ENCODE measurements at places on chromosomes 1 and 21.

DNA sequence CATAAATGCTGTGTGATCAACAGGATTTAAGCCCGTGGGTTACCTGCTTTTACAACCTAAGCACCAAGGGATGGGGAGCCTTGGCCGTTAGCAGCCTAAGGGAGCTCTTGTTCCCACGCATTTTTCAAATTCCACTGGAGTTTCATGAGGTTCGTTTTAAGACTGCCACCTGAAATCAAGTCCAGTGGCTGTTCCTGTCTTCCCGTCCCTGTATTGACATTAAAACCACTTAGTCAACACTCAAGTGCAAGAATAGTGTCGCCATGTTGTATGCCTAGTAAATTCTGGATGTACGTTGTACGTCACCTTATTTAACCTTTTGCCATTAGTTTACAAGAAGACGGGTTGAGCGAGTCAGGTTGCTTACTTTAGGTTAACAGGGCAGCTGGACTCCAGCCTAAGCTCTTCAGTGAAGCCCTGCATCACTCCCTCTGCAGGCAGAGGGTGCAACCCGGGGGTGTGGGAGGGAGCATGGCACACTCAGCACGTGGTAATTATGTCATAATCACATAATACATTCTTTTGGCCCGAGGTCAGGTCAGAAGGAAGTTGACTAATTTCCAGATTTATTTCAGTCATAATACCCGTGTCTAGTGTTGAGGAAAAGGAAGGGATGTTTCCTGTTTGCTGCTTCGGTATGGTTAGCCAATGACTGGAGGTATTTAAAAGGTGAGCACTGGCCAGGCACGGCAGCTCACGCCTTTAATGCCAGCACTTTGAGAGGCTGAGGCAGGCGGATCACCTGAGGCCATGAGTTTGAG, 42.5 kb downstream of the CNST start:
- DNase-seq: no peak

- no peak for DNase-seq
Measured at GRCh38 chr1:193592317-193592716, 405.9 kb upstream of the B3GALT2 start.

DNA sequence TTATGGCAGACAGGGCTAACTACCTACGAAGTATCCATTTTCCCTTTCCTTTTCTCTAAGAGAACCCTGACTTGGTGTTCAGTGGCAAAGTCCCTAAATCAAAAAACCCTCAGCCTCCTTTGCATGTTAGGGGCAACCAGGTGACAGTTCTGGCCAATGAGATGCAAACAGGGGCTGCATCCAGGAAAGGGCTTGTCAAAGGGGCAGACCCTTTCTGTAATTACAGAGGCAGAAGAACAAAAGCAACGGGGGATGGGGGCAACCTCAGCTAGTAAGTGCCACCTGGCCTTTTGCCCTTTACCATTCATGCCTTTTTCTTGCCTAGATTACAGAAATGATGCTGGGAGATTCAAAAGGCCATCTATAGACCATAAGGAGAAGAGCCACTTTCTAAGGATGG, 34.4 kb downstream of the GLUL start:
- DNase-seq: no peak

DNA sequence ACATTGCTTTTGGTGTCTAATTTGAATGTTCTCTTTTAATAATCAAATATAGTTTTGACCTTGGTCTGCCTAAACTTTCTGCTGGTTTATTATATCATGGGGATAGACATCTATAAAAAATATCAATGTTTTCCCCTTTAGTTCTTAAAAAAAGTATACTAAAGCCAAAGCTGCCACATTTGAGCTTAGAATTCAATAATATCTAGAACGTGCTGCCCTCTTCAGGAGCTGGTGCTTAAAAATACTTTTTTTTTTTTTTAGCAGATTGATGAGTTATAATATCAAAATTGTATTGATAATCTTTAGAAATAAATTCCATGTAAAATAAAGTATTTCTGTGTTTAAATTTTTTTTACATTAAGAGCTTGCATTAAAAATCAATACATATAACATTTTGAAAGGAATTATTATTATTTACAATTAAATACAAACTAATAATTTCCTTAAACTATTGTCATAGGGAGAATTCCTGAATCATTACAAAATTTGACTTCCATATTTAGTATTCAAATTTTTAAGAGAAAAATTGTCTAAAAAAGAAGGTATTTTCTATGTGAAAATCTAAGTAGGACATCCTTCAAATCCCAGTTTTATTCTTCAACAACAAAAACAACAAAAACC, 40.1 kb upstream of the ADGRL2 start:
- DNase-seq: no peak

DNA sequence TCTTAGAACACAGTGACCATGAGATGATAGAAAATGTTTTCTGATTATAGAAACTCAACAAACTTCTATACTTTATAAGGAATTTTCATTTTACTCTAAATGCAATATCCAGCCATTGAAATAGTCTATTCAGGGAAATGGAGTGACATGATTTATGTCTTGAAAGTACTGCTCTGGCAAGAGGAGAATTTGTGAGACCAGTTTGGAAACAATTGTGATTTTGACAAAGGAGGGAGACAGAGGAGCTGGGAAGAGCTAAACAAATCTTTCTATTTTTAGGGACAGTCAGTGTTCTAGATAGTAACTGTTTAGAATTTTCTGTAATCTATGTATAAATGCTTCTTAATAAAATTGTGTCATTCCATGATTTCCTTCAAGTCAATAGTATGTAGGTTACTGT, 252.3 kb downstream of the FMN2 start:
- no peak for DNase-seq

DNA sequence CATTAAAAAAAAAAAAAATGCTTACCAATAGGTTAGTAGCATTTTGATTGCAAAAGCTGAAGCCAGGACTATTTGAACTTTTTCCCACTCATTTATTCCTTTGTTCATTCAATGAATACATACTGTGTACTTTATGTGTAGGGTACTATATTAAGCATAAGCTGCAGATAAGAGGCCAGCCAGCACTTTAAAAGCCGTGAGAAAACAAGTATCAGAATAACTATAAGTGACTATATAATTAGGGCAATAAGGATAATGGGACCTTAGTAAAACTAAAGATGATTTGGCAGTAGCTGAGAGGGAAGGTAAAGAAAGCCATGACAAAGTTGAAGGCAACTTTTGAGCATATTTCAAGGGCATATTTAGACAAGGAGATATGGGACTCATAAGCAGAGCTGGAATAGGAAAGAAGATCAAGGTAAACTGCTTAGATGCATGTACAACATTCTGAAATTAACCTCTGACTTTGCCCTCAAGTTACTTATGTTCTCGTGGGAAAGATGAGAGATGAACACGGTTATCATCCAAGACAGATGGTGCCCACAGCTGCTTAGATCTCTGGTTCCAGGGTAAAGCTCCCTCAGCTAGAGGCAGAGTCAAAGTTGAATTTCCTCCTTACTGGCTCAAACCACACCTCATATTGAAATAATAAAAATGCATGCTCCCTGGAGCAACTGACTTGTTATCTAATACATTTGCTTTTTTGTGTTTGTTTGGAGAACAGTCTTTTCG, 44.0 kb upstream of the FMO2 start:
- DNase-seq: no peak

DNA sequence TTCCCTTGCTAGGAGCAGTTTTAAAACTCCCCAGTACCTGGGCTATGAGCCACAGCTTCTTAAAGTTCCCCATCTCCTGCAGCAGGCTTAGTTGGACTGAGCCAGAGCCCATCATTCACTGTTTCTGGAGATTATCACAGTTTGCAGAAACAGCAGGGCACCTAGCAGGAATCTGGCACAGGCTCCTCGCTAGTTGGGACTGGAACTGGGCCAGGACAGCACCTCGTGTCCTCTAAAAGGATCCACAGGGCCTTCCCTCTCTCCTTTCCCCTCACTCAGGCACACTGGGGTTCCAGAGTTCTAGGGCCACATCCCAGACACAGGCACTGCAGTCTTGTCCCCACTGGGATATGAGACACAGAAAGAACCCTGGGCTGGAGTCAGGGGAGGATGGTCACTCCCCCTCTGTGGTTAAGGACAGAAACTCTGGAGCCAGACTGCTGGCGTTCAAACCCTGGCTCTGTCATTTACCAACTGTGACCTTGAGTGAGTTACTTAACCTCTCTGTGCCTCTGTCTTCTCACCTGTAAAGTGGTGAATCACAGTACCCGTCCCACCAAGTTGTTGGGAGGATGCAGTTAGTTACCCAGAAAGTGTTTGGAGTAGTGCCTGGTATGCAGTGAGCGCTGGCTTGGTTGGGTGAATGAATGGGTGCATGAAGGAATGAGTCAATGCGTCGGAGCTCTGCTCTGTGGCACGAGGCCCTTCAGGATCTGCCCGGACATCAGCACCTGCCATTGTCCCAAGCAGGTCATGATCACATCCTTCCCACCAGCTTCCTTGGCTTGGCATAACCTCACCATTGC, 18.8 kb upstream of the ECE1 start:
- DNase-seq: no peak

DNA sequence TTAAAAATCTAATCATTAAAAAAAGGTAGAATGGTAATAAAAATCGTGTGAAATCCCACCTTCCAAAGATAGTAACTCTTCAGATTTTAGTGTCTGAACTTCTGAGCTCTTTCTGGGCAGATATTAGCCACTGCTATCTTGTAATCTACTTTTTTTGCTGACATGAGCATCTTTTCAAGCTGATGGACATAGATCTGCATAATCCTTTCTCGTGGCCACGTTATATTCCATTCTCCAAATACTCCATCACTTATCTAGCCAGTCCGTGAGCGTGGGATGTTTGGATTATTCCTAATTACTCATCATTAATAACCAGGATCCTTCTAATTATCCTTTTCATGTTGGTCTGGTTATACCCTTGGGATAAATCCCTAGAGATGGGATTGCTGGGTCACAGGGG, 254.2 kb upstream of the VAMP3 start:
- DNase-seq: no peak

DNA sequence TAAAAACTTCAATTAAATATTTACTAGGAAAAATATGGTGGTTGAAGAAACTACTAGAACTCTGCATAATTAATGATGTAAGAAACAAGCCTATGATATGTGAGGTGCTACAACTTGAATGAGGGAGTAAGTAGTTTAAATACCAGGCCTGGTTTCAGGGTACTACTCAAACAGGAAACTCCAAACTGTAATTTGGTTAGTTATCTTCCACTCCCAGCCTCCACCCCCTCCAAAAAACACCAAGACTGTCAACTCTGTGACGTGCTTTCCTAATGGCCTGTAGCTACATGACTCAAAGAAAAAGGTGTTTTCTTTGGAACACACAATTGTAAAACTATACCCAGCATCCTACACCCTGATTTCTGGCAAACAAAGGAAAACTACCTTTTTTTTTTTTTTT, 55.9 kb upstream of the RCC1 start:
- no peak for DNase-seq

DNA sequence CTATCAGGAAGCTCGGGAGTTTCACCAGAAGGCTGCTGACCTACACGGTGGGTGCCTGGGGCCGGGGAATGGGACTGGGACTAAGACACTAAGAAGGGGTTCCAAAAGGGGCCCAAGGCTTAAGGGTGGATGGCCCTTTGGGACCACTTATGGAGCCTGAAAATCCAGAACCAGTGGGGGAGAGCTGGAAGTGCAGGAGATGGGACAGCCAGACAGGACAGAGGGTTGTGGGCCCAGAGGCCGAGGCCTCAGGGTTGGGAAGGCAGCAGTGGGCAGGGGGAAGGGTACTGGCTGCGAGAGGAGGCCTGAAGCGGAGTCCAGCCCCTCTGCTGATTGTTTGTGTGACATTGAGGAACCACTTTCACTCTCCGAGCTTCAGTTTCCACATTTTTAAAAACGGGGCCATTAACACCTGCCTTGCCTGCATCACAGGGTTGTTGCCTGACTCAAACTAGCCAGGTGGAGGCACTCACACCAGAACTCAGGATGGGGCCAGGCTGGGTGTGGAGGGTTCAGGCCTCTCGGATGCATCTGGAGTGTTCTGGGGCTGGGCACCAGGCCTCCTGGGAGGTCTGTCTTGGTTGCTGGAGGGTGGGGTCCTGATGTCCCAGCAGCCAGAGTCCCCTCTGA, 3.0 kb downstream of the TTC24 start:
- no peak for DNase-seq

DNA sequence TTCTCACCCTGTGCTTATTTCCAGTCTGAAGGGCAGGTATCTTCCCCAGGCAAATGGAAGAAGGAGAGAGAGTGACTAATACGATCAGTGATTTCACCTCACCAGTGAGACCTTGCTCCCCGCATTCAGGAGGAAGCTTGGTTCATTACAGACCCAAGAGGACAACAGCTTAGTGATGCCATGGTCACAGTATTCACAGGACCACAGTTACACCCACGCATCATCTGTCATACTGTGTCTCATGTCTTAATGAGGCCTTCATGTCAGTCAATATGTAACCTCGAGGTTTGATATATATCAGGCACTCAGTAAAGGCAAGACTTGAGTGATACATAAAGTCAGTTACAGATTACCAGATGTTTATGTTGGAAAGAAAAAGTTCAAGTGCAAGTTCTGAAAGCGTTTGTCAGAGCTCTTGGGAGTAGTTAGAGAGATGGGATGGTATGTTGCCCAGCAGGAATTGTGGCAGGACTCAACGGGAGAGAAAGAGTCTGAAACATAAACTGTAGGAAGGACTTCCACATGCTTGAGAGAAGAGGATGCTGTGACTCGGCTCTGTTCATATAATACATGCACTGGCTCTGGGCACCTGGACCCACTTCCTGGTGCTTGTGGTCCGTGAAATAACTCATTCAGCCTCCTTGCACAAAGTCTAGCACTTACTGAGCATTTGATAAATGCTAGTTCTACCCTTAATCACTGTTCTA, 33.3 kb downstream of the GNPAT start:
- DNase-seq: no peak

- no peak for DNase-seq
Measured at GRCh38 chr1:111372336-111372965, 55.1 kb downstream of the OVGP1 start.
